ENCODE measurements at places on chromosomes 5 and 9. TPM values are rescaled to one million over a fixed set of nuclear protein-coding genes. Genes with fewer than 3 reads are reported as not detected.

The TBCA gene
- polyA plus RNA-seq = 179 TPM

The TMC1 gene
- not detected for polyA plus RNA-seq

The PCDHB3 gene
- not detected for polyA plus RNA-seq

The DBN1 gene
- not detected for polyA plus RNA-seq

The CDH9 gene
- polyA plus RNA-seq = not detected

The PCDHB14 gene
- not detected for polyA plus RNA-seq

The FRMD3 gene
- polyA plus RNA-seq = 0.22 TPM

The GABRG2 gene
- polyA plus RNA-seq = not detected

- no peak overlapping the region for H3K27ac ChIP-seq
- H3K4me1 ChIP-seq = no peaks in the 10 kb centered on the region
- peaks cover 3% of the 10 kb centered on the region for H3K27me3 ChIP-seq
- H3K36me3 ChIP-seq = no peaks in the 10 kb centered on the region
- no peak overlapping the region for H3K4me3 ChIP-seq
These were observed 8.7 kb upstream of the NDUFB6 start for GRCh38 chr9:32581512-32582143.

- DNase-seq = no peak
- H3K4me1 ChIP-seq = no peaks in the 10 kb centered on the region
- H3K27me3 ChIP-seq = no peaks in the 10 kb centered on the region
- no peak overlapping the region for H3K4me3 ChIP-seq
- no peaks in the 10 kb centered on the region for H3K36me3 ChIP-seq
These were observed 71.3 kb upstream of the HTR4 start for GRCh38 chr5:148725675-148726074.

DNA sequence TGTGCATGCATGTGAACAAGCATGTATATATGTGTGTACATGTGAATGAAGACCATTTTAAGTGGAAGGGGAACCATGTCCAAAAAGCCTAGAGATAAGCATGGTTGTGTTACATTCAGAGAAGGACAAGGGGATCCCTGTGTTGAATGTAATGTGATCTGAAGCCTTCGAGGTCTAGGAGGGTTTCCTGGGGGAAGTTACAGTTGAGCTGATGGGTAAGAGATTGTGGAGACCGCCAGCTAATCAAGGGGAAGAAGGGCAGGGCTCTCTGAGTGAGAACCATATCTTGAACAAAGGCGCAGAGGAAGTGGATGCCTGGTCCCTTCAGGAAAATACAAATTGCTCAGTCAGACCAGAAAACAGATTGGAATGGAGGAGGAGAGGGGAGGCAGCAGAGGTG, 45.5 kb upstream of the TNFSF15 start:
- no peaks in the 10 kb centered on the region for H3K36me3 ChIP-seq
- H3K4me1 ChIP-seq = no peaks in the 10 kb centered on the region
- H3K27me3 ChIP-seq = no peaks in the 10 kb centered on the region
- no peak overlapping the region for H3K27ac ChIP-seq
- no peak for DNase-seq

GRCh38 chr9:19988281-19988680, 199.4 kb upstream of the SLC24A2 start:
- no peak overlapping the region for H3K4me3 ChIP-seq
- no peak overlapping the region for H3K27ac ChIP-seq
- no peaks in the 10 kb centered on the region for H3K4me1 ChIP-seq
- no peak for DNase-seq
- H3K27me3 ChIP-seq = no peaks in the 10 kb centered on the region
- H3K36me3 ChIP-seq = no peaks in the 10 kb centered on the region

- H3K4me1 ChIP-seq = no peaks in the 10 kb centered on the region
- no peak overlapping the region for H3K27ac ChIP-seq
- DNase-seq = no peak
- H3K27me3 ChIP-seq = no peaks in the 10 kb centered on the region
- no peaks in the 10 kb centered on the region for H3K36me3 ChIP-seq
- H3K4me3 ChIP-seq = no peak overlapping the region
These were observed 29.5 kb downstream of the POU4F3 start for GRCh38 chr5:146368137-146368536.

GRCh38 chr5:35213608-35214007, 16.7 kb downstream of the PRLR start:
- no peak overlapping the region for H3K27ac ChIP-seq
- H3K4me3 ChIP-seq = no peak overlapping the region
- no peaks in the 10 kb centered on the region for H3K36me3 ChIP-seq
- H3K27me3 ChIP-seq = no peaks in the 10 kb centered on the region

DNA sequence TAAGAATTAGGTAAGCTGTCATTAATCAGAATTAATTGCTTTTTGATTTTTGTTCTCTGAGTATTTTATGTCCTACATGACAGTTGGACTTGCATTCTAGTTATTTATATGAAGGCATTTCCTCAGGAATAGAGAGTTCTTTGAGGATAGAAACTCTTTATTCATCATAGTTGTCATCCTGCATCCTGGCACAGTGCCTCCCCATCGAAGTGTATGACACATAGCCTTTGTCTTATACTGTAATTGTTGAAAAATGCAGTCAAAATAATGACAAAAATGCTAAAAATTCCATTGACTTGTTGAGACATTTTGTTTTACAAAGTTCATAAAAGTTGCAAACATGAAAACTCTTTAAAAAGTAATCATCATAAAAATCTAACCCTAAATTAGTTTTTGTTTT, 36.5 kb downstream of the CFAP95 start:
- H3K4me3 ChIP-seq = no peak overlapping the region
- no peak for DNase-seq
- H3K4me1 ChIP-seq = no peaks in the 10 kb centered on the region
- H3K27ac ChIP-seq = no peak overlapping the region

- no peaks in the 10 kb centered on the region for H3K36me3 ChIP-seq
- peaks cover 73% of the 10 kb centered on the region for H3K4me1 ChIP-seq
- no peak overlapping the region for H3K27ac ChIP-seq
- H3K4me3 ChIP-seq = no peak overlapping the region
- no peak for DNase-seq
These were observed 5.8 kb downstream of the ECSCR start for GRCh38 chr5:139456776-139457175.

GRCh38 chr5:125834438-125835115, 588.6 kb upstream of the GRAMD2B start:
- H3K4me1 ChIP-seq = no peaks in the 10 kb centered on the region
- no peak overlapping the region for H3K4me3 ChIP-seq
- no peak for DNase-seq

DNA sequence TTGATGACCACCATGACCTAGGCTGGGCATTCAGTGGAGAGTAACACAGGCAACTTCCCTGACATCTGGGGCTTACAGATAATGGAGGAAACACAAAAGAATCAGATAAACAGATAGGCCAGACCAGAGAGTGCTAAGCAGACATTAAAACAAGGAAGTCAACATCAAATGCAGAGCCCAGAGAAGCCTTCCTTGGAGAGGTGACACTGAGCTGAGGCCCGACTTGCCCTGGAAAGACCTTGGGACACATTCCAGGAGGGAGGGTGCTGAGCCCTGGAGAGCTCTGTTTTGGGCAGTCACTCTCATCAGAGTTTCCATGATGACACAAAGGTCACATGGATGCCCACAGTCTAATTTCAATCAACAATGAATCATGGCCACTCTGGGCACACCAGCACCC, 31.9 kb upstream of the C5orf58 start:
- peaks cover 3% of the 10 kb centered on the region for H3K27me3 ChIP-seq
- H3K36me3 ChIP-seq = no peaks in the 10 kb centered on the region
- H3K4me1 ChIP-seq = no peaks in the 10 kb centered on the region
- no peak overlapping the region for H3K27ac ChIP-seq
- H3K4me3 ChIP-seq = no peak overlapping the region

- no peak for DNase-seq
- H3K4me3 ChIP-seq = no peak overlapping the region
- H3K27me3 ChIP-seq = no peaks in the 10 kb centered on the region
- H3K36me3 ChIP-seq = no peaks in the 10 kb centered on the region
- H3K4me1 ChIP-seq = no peaks in the 10 kb centered on the region
These were observed 295.7 kb upstream of the PANK3 start for GRCh38 chr5:168874713-168875380.

GRCh38 chr5:161562446-161562845, 15.9 kb upstream of the GABRB2 start:
- H3K27me3 ChIP-seq = no peaks in the 10 kb centered on the region
- H3K4me1 ChIP-seq = no peaks in the 10 kb centered on the region
- no peak overlapping the region for H3K27ac ChIP-seq
- no peak overlapping the region for H3K4me3 ChIP-seq
- no peaks in the 10 kb centered on the region for H3K36me3 ChIP-seq
- no peak for DNase-seq

DNA sequence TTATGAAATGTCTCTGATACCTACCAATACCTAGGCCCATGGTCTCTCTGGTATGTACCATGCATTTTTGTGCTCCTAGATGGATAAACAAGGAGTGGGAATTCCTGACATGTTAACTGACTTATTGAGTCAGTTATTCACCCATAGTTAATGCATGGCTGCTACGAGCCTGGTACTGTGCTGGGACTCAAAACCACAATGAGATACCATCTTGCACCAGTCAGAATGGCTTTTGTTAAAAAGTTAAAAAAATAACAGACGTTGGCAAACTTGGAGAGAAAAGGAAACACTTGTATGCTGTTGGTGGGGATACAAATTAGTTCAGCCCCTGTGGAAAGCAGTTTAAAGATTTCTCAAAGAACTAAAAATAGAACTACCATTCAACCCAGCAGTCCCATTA, 293.8 kb downstream of the OSTF1 start:
- H3K27me3 ChIP-seq = no peaks in the 10 kb centered on the region
- H3K36me3 ChIP-seq = no peaks in the 10 kb centered on the region
- no peak overlapping the region for H3K27ac ChIP-seq
- H3K4me1 ChIP-seq = no peaks in the 10 kb centered on the region
- no peak for DNase-seq

- no peak for DNase-seq
- H3K4me1 ChIP-seq = no peaks in the 10 kb centered on the region
- no peak overlapping the region for H3K27ac ChIP-seq
- H3K4me3 ChIP-seq = no peak overlapping the region
- H3K27me3 ChIP-seq = no peaks in the 10 kb centered on the region
- no peaks in the 10 kb centered on the region for H3K36me3 ChIP-seq
These were observed 659.6 kb upstream of the RIOK2 start for GRCh38 chr5:97842687-97843086.

- no peaks in the 10 kb centered on the region for H3K36me3 ChIP-seq
- no peak for DNase-seq
- H3K27me3 ChIP-seq = no peaks in the 10 kb centered on the region
These were observed 34.1 kb downstream of the PLPP7 start for GRCh38 chr9:131323629-131324028.

DNA sequence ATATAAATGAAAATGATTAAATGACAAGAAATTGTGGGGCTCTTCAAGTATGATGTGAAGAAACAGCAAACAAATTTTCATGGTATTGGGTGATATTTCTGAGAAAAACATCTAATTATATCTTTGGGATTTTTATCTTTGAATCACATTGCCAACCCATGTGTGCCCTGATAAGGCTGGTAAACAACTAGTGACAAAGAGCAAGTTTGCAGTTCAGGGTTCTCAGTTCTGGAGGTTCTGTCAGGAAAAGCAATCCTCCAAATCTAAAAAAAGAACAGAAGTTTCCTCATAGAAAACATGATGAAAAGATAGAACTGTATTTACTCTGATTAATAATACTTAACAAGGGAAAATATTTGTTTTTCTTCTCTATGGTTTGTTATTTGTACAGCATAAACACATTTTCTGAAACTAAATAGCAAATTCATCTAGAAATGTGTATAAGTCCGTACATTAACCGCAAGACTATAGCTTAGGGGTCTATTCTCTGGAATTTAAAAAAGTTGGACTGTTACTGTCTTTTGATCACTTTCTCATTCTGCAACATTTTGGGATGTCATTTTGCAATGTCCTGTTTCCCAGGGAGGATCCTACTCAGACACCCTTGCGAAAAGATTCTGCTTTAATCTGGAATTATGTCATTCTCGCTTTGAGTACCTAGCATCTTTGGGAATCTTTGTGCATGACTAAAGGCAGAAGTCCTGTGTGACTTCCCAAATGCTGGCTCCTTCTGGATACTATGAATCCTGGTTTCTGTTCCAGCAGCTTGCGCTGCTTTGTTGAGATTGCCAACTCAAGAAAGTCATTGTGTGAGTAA, 308.5 kb downstream of the ADGRV1 start:
- H3K27me3 ChIP-seq = no peaks in the 10 kb centered on the region
- no peak for DNase-seq
- H3K4me3 ChIP-seq = no peak overlapping the region
- H3K36me3 ChIP-seq = no peaks in the 10 kb centered on the region
- no peak overlapping the region for H3K27ac ChIP-seq

DNA sequence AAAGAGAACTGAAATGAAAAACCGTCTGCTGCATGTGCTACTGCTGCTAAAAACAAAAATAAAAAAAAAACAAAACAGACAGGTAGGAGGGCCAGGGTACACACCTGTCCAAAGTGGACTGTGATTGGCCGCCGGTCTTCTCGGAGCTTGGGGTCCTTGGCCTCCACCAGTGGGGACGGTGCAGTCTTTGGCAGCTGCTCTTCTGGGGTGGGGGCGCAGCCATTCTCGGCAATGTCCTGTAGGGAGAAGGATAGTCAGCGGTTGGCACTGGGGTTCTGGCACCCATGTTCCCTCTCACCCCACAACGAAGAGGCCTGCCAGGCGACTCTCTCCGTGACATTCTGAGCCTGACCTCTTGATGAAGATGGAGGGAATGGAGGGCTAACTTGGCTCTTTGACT, 84.3 kb downstream of the CRB2 start:
- H3K27me3 ChIP-seq = no peaks in the 10 kb centered on the region
- H3K4me1 ChIP-seq = no peaks in the 10 kb centered on the region
- no peak for DNase-seq

DNA sequence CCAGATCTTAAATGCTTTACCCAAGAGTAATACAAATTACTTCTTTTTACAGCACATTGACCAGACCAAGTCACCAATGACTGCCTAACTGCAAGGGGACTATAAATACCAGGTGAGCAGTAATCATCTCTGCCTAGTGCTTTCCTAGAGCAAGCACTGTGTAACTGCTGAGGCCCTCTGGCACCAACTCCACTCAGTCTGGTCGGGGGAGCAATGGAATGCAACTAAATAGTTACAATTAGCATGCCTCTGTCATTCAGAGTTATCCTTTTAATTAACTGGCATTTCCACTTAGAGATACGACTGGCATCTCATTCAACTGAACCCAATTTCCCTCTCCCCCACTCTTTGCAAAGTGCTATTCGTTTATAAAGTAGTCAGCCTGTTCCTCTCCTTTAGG, 1309.1 kb upstream of the DMAC1 start:
- H3K4me3 ChIP-seq = no peak overlapping the region
- H3K36me3 ChIP-seq = no peaks in the 10 kb centered on the region
- H3K27ac ChIP-seq = no peak overlapping the region
- no peak for DNase-seq

- H3K4me1 ChIP-seq = no peaks in the 10 kb centered on the region
- no peak overlapping the region for H3K4me3 ChIP-seq
- no peaks in the 10 kb centered on the region for H3K27me3 ChIP-seq
- H3K27ac ChIP-seq = no peak overlapping the region
- DNase-seq = no peak
These were observed 341.1 kb upstream of the RGMB start for GRCh38 chr5:98432378-98432777.

Measured in CD4-positive, alpha-beta memory T cell (primary cell).